GM23338 (cell line): ENCODE measurements at places on chromosomes 5 and 9.

- peak; percentile 13 for DNase-seq
These were observed 42.1 kb upstream of the FAM240B start for GRCh38 chr9:38761999-38762398.

GRCh38 chr9:114696814-114697544, 15.0 kb upstream of the TEX48 start:
- no peak for DNase-seq

DNA sequence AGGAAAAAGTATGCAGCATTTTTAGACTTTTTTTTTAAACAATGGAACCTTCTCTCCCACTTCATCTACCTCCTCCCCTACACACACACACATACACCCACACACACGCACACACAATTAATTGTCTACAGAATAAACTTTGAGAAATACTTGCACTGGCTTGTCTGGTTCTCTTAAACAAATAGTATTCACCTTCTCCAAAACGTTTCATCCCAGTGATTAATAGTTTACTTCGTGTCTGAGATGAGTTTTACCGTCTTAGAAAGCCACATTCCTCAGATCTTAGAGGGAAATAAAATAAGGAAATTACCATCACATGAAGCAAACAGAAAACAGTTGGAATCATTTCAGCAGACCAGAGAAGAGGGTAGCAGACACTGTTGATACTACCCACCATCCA, 570.6 kb upstream of the CLINT1 start:
- no peak for DNase-seq

- DNase-seq = peak; percentile 81
These were observed 984 bp downstream of the STXBP1 start for GRCh38 chr9:127612939-127613582.

DNA sequence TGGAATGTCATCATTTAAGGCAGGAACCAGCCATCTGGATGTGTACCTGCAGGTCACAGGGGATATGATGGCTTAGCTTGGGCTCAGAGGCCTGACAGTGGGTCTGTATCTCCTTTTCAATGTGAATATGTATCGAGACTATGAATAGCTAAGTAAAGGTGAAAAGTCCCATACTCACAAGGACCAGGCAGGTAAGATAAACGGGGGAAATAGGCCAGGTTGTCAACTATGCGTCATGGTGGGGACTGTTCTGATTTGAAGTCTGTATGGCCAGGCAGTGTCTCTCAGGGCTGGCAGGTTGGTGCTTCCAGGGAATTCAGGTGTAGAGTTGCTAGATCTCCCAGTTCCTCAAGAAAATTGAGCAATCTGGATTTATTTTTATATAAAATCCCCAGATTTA, 987.9 kb upstream of the WWC1 start:
- no peak for DNase-seq

GRCh38 chr9:81558091-81558830, 131.1 kb downstream of the TLE1 start:
- no peak for DNase-seq

- no peak for DNase-seq
These were observed 113.0 kb downstream of the PAM start for GRCh38 chr5:102867992-102868662.

- DNase-seq = peak; percentile 82
These were observed 142.7 kb upstream of the IER5L start for GRCh38 chr9:129320575-129321285.

DNA sequence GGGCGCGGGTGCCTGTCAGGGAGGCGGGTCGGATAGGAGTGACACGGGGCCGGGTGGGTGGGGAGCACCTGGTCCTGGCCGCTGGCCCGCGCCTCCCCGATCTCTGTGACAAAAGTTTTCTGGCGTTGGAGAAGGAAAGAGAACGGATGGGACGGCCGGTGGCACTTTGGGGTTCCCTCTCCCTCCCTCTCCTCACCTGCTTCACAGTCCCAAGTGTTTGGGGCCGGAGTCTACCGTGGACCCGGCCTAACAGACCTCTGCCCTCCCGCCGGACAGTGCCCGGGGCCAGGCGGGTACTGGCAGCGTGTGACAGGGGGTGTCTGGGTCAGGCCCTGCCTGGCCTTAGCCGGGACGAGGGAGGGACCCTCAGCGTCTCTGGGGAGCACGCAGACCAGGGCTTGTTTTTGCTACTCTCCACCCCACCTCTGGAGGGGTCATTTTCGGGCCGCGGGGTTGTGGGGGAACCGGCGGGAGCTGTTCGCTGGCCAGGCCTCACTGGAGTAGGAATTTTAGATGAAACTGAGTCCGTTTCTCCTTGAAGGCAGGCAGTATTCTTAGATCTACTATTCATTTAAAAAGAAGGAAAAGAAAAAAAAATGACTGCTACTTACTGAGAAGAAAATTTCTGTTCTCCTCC, 1.7 kb downstream of the PRDM6 start:
- DNase-seq = peak; percentile 60

DNA sequence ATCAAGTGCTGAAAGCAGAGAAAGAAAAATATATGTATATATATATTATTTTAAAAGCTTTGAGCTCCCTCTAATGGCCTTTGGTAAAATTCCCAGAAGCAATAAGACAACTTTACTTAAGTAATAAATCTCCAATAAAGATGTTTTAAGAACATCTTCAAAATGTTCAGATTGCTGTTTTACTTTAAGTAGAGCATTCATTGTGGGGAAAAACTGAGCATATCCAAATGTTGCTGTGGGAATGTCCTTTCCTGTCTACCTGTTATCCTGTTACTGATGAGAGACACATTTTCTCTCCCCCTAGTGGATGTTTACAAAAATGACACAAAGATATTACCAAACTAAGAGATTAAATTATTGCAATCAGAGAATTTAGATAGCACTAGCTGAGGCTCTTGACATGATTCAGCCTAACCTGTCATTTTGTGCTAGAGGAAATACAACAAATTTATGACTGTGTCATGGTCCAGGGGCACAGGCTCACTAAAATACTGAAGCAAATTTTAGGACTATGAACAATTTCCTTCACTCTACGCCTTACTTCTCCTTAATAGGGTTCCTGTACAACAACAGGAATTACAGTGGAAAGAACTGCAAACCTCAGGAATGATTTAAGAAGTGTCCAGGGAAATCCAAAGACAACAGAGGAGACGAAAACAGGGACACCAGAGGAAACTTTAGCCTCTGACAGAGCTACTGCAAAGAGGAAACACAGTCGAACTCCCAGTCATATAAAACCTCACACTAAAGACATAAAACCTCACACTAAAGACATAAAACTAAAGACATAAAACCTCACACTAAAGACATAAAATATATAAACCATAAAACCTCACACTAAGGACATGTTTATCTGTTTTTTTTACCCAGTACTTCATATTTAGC, 24.3 kb upstream of the PRRC1 start:
- DNase-seq = peak; percentile 56

- DNase-seq = no peak
These were observed 834.9 kb upstream of the ZNF608 start for GRCh38 chr5:125581311-125581710.

DNA sequence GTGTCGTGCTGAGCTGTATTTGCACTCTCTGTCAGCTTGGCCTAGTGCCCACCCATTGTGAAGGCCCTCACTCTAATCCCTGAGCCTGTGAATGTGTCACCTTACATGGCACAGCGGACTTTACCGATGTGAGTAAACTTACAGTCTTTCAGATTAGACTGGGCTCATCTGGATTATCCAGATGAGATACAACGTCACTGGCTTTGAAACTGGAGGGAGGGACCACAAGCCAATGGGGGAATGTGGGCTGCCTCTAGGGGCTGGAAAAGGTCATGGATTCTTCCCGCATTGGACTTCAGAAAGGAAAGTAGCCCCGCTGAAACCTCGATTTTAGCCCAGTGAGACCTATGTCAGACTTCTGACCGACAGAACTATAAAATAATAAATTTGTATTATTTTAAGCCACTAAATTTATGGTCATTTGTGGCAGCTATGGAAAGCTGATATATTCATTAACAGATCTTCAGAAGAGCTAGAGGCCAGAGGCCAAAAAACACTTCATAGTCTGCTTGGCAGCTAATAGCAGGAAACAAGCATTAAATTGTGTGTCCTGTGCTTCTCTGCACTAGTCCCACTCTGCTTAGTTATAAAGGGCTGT, 139.0 kb upstream of the GAS1 start:
- DNase-seq = peak; percentile 8

GRCh38 chr9:137739371-137740309, 120.8 kb downstream of the EHMT1 start:
- no peak for DNase-seq

GRCh38 chr5:150510460-150511263, 2.7 kb downstream of the NDST1 start:
- peak; percentile 35 for DNase-seq

DNA sequence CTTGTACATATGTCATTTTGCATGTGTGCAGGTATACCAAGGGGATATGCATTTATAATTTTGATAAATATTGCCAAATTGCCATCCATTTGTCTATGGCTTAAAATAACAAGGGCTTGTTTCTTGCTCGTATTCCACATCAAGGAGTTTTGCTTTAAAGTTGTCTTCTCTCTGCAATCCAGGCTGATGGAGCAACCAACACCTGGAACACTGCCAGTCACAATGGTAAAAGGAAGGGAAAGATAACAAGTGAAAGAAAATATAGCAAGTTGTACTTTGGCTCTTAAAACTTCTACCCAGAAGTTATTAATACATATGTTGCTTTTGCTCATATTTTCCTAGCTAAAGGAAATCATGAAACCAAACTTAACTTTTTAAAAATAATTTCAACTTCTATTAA, 156.9 kb downstream of the UNC13B start:
- no peak for DNase-seq

DNA sequence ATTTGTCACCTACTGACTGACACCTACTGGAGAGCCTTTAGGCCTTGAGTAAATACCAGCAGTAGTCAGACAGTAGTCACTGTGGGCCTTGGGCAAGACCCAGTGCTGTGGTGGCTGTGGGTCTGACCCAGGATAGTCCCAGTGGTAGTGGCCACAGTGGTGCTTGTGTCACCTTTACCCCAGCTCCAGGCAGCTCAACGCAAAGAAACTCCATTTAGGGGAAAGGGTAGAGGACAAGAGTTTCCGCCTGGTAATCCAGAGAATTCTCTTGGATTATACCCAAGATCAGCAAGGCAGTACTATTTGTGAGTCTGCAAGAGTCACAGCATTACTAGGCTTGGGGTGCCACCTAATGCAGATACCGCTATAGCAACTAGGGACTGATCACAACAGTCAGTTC, 28.9 kb downstream of the CERT1 start:
- DNase-seq = no peak

- DNase-seq = peak; percentile 30
These were observed 104.2 kb upstream of the ELL2 start for GRCh38 chr5:96065685-96066385.

GRCh38 chr5:41415242-41415641, 95.2 kb downstream of the PLCXD3 start:
- no peak for DNase-seq

GRCh38 chr5:10525124-10525495, 38.8 kb upstream of the ANKRD33B start:
- DNase-seq = no peak

DNA sequence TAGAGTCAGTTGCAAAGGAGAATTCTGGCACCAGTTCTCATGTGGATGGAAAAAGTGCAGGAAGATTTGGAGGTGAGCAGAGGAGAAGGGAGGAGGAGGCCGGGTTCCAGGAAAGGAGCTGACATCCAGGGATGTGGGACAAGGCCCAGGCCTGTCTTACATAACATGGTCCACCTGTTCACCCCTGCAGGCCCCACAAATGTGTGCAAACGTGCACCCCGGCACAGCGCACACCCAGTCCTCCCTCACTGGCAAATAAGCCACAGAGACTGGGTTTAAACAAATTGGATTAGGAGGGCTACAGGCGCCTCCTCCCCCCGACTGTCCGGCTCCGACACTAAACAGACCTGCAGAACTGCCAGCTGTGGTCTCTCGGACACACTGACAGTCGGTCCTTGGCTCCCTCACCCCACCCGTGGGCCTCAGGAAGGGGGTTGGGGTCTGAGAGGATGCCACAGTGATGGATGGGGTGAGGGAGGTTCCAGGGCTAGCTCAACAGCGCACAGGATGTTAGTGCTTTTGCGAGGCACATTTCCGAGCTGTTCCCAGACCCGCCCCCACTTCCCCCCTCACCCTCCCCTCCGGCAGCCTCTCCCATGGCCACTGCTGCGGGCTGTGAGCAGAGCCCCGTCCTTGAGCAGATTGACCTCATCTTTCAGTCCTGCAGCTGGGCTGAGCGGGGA, 43.4 kb upstream of the IL17B start:
- DNase-seq = peak; percentile 64

DNA sequence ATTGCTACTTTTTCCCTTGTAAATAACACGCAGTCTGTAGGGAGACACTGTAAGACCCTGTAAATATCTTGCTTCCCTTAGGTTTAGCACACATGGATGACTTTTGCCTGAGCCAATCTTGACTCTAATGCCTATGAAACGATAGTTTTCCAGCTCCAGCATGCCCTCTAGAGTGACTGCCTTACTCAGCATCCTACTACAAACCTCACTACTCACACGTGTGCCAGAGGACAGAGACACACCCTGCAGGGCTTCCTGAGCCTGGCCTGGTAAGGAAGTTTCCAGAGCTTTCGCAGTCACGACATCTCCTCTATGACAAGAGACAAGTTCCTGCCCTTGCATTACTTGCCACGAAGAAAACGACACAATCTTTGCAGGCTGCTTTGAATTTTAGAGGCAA, 138.1 kb downstream of the ATPSCKMT start:
- DNase-seq = peak; percentile 84

GRCh38 chr5:2303431-2304100, 420.8 kb upstream of the IRX4 start:
- no peak for DNase-seq

DNA sequence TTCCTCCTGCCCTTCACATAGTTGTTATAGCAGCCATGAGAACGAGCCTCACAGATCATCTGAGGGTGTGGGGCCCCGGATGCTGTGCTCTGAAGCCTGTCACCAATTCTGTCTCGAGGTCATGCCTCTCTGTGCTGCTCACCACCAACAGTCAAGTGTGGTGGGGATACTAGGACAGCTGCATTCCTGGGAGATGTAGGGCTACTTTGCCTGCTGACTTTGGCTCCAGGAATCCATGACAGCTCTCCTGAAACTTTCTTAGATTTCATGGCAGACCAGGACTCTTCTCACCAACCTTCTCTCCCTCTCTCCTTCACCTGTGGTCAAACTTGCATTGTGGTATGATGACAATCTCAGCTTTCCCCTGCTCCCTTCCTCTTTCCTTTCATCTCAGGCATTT, 395.9 kb downstream of the PSAT1 start:
- DNase-seq = no peak

- DNase-seq = no peak
These were observed 68.4 kb downstream of the CFAP95 start for GRCh38 chr9:69888856-69889585.

- no peak for DNase-seq
These were observed 77.6 kb downstream of the MAPKAP1 start for GRCh38 chr9:125629446-125629845.

DNA sequence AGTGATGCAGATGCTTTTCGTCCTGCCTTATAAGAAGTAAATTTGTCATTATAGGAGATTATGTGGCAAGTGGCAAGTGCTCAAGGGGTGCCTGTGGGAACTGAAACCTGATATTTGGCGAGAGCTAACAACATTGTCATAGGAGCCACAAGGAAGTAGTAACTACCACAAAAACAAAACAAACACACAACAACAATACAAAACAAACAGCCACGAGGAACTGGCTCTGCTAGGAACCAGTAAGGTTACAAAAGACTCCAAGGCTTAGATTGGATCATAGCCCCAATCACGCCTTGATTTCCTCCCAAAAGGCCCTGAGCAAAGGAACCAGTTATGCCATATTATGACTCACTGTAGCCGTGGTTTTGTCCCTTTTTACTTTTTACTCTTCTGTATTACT, 1045.2 kb downstream of the CDH12 start:
- peak; percentile 21 for DNase-seq

GRCh38 chr5:179700401-179700918, 1.7 kb downstream of the CANX start:
- peak; percentile 23 for DNase-seq
